ENCODE measurements at places on chromosomes 6 and 20.

DNA sequence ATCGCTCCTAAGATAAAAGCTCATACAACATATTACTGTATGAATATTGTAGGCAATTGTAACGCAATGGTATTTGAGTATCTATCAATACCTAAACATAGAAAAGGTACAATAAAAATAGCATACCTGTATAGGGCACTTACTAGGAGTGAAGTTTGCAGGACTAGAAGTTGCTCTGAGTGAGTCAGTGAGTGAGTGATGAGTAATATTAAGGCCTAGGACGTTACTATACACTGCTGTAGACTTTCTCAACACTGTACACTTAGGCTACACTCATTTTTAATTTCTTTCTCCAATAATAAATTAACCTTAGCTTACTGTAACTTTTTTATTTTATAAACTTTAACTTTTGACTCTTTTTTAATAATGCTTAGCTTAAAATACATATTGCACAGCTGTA lies 546.9 kb downstream of the HACE1 start:
- no peak for DNase-seq

DNA sequence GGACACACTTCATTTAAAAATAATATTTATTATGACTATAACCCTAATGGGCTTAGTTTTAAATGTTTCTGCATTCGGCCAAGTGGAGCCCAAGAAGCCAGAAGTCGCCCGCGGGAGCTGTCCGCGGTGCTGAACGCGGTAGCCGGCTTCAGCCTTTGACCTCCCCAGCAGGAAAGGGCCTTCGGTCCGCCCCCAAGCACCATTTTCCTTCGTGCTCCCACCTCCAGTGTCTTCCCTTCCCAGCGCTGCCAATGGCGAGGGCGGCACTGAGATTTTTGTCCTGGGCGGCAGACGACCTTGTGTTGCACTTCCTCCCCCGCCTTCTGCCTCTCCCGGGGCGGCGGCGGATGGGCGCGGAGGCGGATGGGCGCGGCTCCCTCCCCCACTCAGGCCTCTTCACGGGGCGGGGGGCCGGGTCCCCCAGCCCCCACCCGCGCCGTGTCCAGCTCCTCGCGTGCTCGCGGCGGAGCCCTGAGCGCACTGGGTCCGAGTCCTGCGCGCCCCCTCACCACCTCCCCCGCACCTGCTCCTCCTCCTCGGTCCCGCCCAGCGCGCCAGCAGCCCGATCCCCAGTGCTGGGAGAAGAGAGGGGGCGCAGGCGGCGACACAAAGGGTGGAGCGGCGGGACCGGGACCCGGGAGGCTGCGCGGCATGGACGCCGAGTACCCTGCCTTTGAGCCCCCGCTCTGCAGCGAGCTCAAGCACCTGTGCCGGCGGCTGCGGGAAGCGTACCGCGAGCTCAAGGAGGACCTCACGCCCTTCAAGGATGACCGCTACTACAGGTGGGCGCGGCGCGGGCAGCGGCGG lies 23.6 kb upstream of the TMEM181 start:
- peak; percentile 79 for DNase-seq

- no peak for DNase-seq
Observed at GRCh38 chr6:109229536-109229935, 134.2 kb downstream of the CEP57L1 start.

- no peak for DNase-seq
Observed at GRCh38 chr6:119200512-119201175, 122.2 kb upstream of the FAM184A start.

GRCh38 chr6:136226027-136226673 lies 24.0 kb downstream of the MTFR2 start:
- DNase-seq = peak; percentile 55

DNA sequence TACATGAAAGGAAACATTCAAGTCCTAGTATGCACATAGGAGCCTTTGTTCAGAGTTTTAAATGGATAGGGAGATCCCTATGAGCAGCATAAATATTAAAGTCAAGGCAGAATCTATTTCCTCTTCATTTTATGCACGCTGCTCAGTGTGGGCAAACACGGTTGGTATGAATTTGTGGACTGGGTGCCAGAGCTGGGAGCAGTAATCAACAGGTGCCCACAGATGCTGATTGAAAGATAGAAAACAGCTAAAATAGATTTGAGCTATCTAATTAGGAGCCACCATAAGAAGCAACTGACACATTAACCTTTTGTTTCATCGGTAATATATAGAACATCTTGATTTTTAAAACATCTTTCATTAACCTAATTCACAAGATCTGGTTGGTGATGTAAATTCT lies 175.5 kb downstream of the EYS start:
- DNase-seq = no peak

DNA sequence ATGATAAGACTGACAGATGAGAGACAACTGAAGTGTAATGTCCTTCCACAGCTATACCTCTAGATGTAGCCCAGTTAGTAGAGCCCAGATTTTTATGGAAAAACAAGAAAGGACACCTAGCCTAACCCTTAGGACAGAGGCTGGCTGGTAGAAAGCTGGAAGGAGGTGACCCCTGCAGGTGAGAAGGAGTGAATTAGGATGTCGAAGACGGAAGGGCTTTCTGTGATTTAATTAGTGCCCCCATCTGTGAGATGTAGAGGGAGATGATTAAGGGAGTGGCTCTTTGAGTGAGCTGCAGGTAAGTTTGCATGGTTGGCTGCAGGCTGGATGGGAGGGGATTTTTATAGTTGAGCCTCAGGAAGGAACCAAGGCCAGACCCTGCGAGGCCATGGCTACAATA lies 82.8 kb downstream of the GFRA4 start:
- no peak for DNase-seq
